ENCODE measurements at places on chromosomes 5 and 9.

GRCh38 chr5:143019614-143020515 is 249.7 kb downstream of the ARHGAP26 start:
- no peak for DNase-seq

DNA sequence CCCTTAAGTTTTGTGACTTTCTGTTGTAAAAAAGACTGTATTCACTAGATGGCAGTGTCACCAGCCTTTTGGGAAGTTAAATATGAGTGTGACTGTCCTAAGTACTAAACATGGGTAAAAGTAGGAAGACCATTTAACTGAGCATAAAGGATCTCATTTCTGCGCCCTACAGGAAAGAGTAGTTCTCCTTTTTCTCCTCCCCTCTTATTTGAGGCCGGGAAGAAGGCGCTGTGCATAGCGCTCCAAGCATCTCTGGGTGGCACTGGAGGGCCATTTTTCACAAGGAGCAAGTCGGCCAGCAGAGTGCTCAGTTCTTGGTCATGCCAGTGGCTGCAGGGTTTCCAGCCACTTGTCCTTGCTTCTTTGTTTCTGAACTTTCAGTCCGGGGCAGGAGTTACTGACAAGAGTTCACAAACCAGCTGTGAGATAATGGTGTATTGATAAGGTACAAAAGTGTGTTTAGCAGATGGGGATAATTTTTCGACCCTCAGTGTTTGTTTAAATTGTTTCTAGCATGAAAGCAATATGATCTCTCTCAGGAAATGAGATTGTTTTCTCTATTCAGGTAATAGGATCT is 227.6 kb upstream of the DMRT1 start:
- DNase-seq: peak; percentile 17

GRCh38 chr5:66477596-66477995 is 118.6 kb upstream of the MAST4 start:
- no peak for DNase-seq

- DNase-seq: no peak
Measured at GRCh38 chr9:84932915-84933527, 263.5 kb downstream of the NTRK2 start.

DNA sequence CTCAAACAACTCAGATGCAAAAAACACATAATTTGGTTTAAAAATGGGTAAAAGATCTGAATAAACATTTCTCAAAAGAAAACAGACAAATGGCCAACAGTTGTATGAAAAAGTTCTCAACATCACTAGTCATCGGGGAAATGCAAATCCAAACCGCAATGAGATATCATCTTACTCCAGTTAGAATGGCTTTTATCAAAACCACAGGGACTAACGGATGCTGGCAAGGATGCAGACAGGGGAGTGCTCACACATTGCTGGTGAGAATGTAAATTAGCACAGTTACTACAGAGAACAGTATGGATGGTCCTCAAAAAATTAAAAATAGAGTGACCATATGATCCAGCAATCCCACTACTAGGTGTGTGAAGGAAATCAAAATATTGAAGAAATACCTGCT is 589.1 kb upstream of the ADAMTS16 start:
- no peak for DNase-seq

DNA sequence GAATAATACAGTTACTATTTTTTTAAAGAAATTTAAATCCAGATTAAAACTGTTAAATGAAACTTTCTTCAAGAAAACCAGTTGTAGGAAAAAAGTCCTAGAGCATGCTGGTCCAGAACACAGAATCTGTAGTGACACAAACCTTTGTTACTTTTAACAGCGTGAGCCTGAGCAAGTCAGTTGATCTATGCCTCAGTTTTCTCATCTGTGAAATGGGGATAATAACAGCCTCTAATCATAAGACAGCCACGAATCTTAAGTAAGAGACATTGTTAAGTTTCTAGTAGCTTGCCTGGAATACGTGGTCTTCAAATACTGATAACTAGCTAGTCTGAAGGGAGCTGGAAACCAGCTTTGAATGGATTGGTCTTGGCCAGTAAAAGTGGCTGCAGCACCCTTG is 158.6 kb downstream of the ADAMTS12 start:
- no peak for DNase-seq

- DNase-seq: no peak
Measured at GRCh38 chr5:101520417-101520816, 617.3 kb upstream of the ST8SIA4 start.

DNA sequence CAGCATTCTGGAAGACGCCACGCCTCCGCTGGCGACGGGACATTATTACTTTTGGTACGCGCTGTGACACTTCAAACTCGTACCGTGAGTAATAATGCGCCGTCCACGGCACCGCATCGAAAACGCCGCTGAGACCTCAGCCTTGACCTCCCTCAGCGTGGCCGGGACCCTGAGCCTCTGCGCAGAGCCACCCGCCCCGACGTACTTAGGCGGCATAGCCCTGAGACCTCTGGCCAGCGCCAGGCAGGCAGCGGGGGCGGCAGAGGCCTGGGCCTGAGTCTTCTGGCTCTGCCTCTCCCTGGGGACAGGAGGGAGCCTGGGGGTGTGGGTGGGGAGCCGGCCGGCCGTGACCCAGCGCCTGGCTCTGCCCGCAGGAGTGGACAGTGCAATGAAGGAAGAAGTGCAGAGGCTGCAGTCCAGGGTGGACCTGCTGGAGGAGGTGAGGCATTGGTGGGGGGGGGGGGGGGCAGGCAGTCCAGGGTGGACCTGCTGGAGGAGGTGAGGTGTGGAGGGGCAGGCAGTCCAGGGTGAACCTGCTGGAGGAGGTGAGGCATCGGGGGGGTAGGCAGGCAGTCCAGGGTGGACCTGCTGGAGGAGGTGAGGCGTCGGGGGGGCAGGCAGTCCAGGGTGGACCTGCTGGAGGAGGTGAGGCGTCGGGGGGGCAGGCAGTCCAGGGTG is 8.0 kb downstream of the EGFL7 start:
- no peak for DNase-seq

DNA sequence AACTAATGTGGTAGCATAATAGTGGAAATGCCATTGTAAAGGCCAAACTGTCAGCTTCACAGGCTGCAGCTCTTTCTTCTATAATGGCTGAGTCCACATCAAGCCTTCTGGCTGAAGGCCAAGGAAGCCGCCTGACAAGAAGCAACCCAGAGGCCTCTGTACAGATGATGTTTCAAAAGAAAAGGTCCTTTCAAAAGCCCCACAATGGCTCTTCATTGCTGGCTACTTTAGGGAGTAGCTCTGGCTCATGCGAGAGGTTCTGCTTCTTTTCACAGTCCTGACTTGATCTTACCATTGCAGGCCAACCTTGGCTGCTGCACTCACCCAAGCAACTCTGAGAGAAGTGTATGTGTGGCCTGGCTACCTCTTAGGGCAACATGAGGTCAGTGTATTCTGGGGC is 54.5 kb upstream of the EQTN start:
- no peak for DNase-seq

- no peak for DNase-seq
Measured at GRCh38 chr5:12204761-12205160, 300.5 kb upstream of the CTNND2 start.

DNA sequence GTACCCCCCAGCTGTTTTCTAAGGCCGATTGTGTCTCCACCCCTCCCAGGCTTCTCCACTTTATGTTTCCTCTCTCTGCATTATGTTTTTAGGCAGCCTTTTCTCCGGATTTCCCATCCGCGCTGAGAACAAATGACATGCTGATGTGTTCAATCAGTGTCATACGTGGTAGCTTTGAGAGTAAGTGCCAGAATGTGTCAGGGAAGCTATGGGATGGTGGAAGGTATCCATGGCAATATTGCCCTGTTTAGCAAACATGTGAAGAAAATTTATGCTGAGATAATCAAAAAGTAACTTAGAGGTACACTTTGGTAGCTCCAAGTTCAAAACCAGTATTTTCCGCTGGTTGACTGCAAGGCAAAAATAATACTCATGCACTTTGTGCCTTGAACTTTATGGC is 36.6 kb upstream of the LECT2 start:
- DNase-seq: no peak

DNA sequence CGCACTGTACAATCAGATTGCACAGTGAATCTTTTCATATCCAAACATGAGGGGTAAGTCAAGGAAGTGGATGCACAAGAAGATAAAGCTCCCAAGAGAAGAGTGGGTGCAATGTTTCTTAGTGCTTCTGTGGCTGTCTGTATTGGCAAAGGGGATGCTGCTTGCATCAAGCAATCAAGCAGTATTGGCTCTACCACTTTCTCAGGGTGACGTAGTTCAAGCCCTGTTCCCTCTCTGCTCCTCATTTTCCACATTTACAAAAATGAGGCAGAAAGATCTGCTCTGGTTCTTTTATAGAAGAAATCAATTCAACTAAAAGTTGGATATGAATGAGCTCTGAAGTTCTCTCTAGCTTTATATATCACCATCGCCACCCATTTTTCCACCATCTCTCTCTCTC is 2.3 kb downstream of the TNFSF8 start:
- DNase-seq: no peak

GRCh38 chr9:95273369-95274022 is 44.0 kb downstream of the FANCC start:
- no peak for DNase-seq

DNA sequence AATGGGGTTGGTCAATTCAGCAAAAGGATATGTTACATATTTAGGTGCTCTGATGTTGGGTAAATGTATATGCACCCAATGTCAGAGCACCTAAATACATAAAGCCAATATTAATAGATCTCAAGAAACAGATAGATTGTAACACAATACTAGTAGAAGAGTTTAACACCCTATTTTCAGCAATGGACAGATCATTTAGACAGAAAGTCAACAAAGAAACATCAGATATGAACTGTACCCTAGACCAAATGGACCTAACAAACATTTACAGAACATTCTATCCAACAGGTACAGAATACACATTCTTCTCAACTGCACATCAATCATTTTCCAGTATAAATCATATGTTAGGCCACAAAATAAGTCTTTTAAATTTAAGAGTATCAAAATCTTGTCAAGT is 35.2 kb downstream of the FANCC start:
- DNase-seq: no peak

DNA sequence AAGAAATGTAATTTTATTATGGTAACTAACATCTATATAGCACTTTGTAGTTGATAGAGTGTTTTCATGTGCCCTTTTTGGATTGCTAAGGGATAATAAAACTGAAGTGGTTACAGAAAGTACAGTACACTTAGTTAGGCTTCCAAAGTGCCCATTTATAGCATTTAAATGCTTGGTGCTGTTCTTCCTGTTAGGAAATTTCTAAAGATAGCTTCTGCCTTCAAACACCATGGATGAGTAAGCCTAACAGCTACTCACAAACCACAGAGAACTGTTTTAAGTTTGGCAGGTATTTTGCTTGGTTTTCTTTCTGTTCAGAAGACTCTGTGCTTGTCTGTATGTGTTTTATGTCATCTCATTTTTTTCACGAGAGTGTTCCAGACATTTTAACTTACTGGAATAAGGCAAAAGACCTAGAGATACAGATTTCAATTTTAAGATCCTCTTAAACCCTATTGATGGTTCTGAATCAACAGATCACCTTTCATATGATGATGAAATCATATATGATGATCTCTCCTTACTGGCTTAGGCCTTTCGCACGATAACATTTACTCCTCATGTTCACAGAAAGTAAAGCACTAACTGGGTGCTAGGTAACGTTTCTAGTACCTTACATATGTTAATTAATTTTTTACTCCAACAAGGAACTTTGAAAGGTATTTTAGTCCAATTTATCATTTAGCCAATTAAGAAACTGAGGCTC is 4.4 kb downstream of the RIMOC1 start:
- no peak for DNase-seq

DNA sequence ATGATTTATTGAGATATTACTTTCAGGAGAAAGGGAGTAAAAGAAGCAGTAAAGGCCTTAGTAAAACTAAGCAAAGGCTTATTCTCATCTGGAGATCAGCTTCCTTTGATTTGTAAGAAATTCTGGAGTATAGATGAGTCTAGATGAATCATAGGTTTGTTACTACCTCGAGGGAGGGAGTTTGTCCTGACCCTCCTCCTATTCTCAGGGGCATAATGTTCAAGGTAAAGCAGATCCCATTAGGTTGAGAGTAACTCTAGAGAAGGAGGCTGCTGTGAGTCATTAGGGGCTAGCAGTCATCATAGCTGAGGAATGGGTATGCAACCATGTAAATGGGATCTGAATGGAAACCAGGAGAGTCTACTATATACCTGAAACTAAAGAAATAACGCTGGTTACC is 155.5 kb upstream of the MOCS2 start:
- DNase-seq: no peak

DNA sequence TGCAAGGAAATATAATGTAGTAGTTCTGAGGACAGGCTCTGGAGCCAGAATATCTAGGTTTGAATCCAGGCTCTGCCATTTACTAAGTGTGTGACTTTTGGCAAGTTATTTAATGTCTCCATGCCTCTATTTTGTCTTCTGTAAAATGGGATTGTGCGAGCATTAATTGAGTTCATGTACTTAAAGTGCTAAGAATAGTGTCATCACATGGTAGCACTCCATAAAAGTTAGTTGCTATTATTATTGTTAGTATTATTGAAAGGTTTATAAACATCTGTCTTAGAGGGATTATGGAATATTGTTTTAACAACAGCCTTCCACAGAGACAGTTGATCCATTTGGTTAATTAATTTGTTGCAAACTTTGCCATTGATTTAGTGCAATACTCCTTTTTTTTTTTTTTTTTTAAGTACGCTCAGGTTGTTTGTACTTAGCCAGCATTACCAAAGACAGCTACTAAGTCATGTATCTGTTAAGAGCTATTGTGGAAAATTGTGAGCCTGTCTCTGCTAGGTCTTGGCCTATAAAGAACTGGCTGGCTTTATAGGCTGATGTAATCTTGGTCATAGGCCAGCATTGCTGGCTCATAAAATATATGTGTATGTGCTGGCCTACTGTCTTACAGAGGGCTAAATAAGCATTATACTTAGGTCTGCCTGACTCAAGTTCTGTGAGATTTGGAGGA is 174.7 kb downstream of the WDR70 start:
- DNase-seq: no peak

DNA sequence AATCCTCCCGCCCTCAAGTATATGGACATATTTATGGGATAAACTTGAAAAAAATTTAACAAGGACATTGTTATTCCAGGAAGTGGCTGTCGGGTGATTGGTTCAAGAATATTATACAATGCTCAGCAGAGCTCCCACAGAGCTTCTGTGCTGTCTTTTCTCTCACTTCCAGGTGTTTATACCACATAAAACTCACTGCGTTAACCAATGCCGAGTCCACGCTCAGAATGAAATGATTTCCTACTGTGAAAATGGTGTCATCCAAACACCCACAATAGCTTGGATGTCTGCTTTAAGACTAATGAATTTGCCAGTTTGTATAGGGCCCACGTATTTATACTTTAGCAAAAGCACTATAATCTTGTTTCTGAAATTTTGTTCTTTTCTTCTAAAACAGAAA is 368.2 kb downstream of the NDUFS4 start:
- DNase-seq: no peak

DNA sequence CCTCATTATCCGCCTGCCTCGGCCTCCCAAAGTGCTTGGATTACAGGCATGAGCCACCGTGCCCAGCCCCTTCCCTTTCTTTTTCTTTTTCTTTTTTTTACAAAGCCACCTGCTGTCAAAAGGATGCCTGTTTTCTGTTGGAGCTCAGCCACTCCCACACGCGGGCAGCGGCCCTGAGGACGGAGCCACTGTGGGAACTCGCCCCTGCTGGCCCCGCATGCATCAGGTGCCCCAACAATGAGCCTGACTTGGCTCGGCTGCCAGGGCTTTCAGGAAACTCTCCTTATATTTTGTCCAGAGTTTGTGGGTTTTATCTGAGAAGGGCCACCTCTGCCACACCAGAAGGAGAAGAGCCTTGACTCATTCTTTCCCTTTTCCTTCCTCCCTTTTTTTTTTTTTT is 37.1 kb upstream of the LRRC14B start:
- no peak for DNase-seq
